ENCODE measurements at places on chromosomes 12 and 14.

DNA sequence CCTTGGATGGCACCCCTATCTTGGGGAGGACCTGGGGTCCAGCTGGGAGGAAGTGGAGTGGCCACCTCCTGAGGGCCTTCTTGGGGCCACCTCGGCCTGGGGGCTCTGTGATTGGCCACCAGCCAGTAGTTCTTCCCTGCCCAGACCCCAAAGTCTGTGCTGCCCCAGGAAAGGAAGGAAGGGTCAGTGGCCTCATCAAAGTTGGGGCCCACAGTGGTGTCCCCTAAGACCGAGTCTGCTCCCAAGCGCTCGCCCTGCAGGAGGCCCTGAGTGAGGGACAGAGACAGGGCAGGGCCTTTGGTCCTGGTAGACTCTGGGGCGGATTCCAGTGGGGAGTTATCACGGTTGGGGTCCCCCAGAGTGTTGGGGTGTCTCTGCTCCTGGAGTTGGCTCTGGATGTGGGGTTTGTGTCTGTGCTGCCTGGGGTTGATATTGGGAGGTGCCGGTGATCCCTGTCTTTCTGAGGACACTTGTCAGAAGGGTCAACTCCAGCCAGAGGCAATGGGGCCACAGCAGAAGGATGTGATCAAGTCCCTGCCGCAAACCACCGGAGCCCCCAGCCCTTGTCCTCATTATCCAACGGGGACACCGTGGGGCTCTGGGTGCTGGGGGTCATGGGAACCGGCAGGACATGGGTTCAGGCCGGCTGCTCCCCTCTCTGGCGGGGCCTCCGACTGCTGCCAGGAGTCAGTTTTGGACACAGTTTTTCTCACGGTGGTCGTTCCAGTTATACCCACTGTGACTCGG lies 364.3 kb downstream of the TMEM121 start:
- no peak for DNase-seq

DNA sequence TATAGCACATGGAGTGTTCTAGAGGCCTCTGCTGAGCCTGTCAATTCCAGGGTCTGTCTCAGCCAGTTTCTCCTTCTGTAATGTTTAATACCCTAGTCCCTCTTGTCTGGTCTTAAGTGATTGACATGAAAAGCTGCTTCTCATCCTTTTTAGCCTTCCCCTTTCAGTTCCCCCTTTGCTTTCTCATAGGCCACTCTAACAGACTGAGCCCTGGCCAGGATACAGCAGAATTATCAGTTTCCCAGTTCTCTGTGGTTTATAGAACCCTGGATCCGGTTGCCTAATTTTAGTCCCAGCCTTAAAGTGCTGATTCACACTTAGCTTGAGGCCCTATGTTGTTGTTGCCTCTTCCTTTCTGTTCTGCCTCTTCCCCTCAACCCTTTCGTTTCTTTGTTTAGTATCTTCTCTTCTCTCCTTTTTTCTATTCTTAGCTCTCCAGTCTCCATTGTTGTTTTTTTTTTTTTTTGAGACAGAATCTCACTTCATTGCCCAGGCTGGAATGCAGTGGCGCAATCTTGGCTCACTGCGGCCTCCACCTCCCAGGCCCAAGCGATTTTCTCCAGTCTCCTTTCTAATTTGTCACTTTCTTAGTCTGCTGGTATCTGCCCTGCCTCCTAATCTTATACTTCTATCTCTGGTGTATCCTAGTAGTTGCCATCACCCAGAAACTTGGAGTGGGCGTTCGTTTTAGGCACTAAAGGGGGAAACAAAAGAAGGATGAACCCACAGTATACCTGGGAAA lies 2.9 kb upstream of the BIN2 start:
- peak; percentile 26 for DNase-seq

GRCh38 chr12:117837737-117838050 lies 131.1 kb downstream of the KSR2 start:
- no peak for DNase-seq

DNA sequence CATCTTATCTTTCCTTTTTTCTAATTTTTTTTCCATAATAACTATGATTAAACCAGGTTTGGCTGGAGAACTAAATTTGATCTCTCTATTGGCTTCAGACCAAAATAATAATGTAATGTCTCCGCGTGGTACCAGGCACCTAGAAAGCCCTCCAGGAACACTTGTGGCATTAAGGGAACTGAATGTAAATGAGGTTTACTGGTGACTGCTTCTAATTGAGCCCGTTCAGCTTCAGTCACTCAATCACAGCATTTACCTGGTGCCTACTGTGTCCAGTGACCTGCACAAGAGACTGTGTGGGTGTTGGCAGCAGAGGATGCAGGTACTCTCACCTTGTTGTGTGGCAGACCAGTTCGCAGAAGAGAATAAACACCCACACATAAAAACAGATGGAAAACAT lies 302.5 kb downstream of the DPF3 start:
- no peak for DNase-seq

DNA sequence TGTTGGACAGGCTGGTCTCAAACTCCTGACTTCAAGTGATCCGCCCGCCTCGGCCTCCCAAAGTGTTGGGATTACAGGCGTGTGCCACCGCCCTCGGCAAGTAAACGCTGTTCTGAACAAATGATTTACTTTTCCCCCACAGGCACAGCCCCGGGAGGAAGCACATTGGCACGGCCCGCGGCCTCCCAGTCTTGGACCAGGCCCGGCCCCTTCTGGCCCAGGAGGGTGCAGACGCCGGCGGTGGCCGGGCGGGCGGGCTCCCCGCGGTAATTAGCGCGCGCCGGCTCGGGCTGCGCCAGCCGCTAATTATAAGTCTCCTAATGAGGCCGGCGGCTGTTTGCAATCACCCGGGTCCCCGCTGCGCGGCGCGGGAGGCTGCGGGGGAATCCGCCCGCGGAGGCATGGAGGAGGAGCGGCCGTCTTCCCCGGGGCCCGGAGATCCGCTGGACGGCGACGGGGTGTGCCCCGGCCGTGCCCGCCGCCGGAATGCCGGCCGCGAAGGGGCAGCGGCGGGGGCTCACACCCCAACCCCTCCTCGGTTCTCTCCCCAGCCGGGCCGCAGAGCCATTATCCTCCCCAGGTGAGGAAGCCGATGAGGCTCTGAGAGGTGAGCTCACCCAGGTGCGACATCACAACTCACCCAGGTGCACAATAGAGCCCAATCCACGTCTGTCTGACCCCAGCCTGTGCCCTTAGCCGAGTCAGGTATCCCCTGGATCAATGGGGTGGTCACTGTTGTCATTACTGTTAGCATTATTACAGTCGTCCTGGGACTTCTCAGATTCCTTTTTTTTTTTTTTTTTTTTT lies 3.3 kb upstream of the POP5 start:
- DNase-seq: no peak
